T-helper 2 cell treated with Interferon-gamma antibody and Interleukin-4, amounts not matched to agents 5 μg/mL and 100 μg/mL, for 36 hours (primary cell): ENCODE measurements at places on chromosomes 16 and 17.

DNA sequence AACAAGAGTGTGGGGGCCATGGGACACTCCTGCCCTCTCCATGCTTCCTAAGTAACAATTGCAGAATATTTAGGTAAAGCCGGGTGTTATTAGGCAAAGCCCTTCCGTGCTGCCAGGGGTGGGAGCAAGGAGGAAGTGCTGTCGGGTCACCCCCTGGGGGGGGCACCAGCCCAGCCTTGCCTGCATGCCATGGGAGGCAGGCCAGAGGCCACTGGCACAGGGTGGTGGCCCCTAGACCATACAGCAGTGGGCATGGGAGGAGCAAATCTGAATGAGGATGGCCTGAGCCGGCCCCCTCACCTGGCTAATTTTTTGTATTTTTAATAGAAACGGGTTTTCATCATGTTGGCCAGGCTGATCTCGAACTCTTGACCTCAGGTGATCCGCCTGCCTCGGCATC, 355.7 kb upstream of the CDH8 start:
- no peak for DNase-seq

- no peak for DNase-seq
Observed at GRCh38 chr17:48843187-48843900, 12.5 kb downstream of the CALCOCO2 start.

DNA sequence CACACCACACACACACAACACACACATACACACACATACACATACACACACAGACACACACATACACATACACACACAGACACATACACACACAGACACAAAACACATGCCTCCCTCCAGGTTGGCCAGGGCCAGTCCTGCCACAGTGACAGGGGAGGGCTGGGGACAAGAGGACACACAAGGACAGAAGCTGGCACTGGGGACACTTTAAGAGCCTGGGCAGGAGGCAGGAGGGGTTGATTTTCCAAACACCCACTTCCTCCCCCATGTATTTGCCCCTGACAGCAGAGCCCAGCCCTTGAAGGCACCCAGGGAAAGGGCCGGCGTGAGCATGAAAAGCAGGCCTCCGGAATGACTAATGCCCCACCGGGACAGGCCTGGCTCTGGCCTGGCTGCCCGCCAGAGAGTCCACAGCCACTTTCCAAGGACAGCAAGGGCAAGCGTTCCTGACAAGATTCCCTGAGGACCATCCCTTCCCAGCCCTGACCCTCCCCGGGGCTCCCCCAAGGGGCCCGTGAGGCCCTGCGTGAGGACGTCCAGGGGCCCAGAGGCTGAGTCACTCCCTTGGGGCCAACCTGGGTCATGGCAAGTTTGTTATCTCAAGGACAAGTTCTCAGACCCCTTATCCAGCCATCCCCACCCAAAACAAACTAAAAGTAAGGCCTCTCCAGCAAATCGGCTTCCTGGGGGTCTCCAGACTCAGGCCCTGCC, 235.6 kb downstream of the ZNF423 start:
- no peak for DNase-seq

- no peak for DNase-seq
Observed at GRCh38 chr17:251531-251930, 70.1 kb upstream of the DOC2B start.

DNA sequence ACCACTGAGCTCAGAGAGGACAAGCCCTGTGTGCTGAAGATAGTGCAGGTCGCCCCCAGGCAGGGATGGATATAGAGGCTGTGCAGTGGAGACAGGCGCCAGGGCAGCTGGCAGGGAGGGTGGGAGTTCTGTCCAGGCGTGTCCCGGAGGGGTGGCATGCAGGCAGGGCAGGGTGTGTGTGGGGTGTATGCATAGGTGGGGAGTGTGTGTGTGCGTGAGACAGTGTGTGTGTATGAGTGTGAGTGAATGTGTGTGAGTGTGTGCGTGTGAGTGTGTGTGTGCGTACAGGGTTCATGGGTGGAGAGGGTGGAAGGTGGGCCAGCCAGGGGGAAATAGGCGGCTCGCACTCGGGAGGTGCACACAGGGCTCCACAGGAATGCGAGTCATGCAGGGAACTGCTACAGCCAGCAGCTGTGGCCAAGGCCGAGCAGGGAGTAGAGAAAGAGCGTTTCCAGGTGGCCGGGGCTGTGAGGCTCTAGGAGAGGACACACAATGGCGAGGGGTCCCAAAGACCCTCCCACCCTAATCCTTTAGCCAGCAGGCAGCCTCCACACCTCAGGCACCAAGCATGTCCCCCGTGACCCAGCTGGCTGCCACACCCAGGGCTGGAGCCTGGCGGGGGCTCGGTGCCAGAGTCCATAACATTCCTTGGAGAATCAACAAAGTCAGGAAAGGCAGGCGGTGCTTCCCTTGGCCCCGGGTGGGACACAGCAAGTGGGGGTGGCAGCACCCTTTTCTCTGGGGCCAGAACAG, 4.6 kb downstream of the PLCD3 start:
- DNase-seq, result no peak
